T-helper 2 cell (primary cell): ENCODE measurements at places on chromosomes 12 and 14.

DNA sequence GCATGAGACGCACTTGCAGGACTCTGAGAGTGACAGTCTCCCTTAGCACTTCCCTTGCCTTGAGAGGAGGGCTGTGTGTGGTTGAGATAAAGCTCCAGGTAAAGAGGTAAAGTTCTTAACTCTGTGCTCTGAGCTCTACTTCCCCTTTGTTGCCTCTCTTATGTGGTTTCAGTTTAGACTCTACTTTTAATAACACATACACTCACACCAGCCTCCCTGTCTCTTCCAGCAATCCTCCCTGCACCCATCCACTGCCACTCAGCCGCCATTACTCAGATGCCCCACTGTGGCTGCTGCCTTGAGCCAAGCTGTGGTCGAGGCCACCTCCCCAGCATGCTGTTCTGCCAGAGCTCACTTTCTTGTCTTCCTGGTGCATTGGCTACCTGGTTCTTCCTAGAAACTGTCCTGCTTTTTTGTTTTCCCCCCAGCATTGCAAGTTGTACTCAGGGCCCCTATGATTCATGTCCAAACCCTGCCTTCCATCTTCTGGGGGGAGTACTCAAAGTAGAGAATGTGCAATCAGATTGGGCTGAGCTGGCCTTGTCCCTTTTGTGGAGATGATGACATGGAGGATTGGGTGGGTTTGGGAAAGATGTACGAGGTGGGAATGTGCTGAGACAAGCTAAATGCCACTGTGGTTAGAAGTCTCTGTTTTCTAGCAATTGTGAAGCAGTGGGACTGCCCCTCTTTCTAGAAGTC is 115.5 kb upstream of the PARP11 start:
- DNase-seq, result no peak

- no peak for DNase-seq
These were observed 7.9 kb upstream of the NAA25 start for GRCh38 chr12:112116232-112117060.

GRCh38 chr14:83470466-83470865 is 1936.8 kb upstream of the SEL1L start:
- DNase-seq, result no peak

DNA sequence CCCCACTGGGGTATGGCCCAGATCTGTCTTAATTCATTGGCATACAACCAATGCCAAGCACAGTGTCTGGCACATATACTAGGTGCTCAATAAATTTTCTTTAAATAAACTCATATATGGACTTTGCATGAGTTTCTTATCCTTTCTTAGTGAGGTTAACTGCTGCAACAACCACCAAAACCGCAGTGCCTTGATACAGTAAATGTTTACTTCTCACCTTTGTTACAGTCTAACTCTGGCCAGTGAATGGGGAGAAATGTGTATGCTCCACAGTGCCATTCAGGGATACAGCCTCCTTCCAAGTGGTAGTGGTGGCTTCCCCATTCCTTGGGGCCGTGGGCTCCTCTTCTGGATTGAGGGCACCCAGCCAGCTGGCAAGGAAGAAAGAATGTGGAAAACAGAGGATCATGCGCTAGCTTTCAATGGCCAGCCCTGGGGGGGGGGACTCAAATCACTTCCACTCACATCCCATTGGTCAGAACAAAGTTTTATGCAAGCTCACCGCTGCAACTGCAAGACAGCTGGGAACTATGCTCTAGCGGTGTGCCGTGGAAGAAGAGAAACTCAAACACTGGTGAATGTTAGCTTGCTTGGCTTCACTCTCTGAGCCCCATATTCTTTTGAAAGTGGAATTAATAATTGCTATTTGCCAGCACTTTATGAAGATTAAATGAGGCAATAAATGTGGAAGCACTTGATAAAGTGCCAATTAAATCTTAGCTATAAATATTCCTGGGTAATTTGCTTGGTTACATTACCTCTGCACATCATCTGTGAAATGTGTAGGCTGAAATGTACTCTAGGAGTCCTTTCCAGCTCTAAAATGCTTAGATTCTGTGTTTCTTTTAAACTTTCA is 51.0 kb upstream of the SOCS2 start:
- DNase-seq, result peak; percentile 55

GRCh38 chr14:89573399-89573657 is 156.3 kb upstream of the FOXN3 start:
- DNase-seq, result no peak

DNA sequence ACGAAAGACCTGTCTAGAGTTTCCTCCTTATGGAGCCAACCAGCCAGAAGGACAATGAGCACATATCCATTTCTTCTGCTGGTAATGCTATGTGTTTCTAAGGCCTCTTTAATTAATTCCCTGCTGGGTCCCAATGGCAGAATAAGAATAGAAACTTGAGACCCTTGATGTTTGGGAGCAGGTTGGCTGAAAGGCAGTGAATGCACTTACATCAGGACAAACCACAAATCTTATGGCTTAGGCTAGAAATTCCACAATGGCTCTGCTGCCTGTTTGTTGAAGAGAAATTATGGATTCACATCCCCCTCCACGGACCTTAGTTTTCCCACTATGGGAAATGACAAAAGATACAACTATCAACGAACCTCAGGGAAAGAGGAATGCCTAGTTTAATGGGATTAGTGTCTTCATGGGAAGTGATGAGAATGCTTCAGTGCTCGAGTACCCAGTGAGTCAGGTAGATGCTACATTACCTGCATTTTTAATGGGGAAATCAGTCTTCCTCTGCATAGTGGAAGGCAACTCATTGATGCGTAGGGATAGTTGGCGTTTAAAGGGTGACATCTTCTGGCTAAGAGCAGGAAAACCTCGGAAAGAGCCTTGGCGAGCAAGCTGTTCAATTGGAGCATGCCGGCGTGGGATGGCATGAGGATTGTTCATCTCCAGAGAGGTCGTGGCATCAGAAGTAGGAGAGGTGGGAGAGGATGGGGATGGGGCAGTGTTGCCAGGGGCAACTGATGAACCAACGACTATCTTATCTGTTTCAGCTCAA is 46.5 kb downstream of the PAPLN start:
- DNase-seq, result no peak

DNA sequence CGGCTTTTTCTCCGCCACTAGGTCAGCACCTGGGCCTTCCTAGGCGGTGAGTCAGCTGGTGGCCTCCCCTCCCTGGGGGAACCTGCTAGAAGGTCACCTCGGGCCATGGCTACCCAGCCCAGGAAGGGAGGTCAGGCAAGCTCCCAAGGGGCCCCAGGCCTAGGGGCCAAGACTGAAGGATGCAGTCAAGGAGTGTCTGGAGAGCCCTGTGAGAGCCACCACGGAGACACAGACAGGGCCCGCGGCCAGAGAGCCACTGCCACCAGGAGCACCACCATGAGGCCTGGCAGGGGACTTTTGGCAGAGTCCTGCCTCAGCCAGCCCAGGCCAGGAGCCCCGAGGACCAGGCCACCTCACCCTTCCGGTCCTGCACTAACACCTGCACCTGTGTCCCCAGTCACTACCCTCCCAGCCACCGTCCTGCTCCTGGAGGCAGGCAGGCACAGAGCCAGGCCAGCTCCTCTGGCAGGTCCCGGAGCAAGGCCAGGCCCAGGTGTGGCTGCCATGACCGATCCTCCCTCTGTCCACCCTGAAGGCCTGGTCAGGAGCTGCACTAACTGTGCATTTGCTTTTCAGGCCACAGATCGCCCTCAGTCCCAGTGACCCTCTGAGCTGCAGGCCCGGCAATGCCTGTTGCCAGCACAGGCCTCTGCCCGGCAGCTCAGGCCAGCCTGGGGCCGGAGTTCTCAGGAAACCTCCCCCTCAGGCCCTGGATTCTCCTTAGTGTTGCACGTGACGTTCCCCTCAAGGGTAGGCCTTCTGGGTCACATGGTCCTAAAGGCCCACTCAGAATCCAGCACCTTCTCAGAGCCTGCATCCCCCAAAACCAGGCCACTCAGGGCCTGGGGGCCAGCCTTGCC is 6.9 kb downstream of the PHETA1 start:
- no peak for DNase-seq

DNA sequence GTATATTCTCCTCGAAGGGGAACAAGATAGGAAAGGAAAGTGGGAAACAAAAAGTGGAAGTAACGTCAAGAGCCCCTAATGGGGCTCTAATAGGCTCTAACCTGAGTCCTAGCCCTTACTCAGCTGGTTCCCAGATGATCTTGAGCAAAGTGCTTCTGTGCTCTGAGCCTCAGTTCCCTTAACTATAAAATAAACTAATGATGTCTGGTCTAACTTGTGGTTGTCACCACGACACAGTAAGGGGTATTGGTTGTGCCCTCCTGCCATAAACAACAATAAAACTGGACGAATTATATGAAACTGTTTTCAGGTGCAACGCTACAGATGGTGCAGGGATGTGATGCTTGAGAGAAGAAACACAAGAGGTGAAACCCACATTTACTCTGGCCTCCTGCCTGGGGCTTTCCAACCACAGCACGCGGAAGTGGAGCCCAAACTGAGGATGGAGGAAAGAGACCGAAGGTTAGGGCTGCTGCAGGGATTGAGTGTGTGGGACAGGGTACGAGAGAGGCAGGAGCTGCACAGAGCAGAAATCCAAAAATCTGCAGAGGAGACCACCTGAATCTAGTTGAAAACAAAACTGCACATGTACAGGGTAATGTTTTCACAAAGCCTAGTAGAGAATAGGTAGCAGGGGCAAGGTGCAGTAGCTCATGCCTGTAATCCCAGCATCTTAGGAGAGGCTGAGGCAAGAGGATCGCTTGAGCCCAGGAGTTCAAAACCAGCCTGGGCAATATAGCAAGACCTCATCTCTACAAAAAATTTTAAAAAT is 45.6 kb upstream of the BCL2L14 start:
- DNase-seq, result no peak
